Activated T-helper 1 cell treated with anti-CD3 and anti-CD28 coated beads, Interleukin-2, amount 50 U/mL, for 16 hours (primary cell): ENCODE measurements at places on chromosomes 2 and 18.

- DNase-seq = no peak
These were observed 28.1 kb downstream of the EPAS1 start for GRCh38 chr2:46325182-46325928.

- DNase-seq = no peak
These were observed 11.9 kb upstream of the ACTR3 start for GRCh38 chr2:113877711-113878598.

DNA sequence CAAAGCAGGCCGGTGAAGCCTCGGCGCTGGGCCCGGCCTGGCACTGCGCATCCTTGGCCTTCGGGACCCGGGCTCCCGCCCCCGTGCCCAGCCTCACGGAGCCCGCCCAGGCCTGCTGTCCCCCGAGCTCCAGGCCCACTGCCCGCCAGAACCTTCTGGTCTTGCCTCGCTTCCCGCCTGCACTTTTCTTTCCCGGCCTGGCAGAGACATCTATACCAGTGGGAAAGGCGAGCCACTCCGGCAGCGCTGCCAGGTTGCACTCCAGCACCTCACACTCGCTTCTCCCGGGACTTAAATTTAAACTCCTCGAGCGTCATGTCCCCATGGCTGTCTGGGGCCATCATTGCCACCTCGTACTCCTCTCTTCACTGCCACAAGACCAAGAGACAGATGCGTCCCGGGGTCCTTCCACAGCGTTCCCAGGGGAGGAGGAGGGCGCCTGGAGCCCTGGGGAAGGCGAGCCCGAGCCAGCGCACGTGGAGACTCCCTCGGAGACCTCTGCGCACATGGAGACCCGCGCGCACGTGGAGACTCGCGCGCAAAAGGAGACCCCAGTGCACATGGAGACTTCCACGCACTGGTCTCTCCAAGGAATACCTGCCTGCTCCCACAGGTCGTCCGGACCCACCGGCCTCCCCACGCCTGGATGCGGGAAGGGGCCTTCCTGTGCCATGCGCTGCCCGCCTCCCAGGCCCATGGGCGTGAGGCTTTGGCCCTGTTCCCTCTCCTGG is 253.1 kb upstream of the SALL3 start:
- DNase-seq = no peak

DNA sequence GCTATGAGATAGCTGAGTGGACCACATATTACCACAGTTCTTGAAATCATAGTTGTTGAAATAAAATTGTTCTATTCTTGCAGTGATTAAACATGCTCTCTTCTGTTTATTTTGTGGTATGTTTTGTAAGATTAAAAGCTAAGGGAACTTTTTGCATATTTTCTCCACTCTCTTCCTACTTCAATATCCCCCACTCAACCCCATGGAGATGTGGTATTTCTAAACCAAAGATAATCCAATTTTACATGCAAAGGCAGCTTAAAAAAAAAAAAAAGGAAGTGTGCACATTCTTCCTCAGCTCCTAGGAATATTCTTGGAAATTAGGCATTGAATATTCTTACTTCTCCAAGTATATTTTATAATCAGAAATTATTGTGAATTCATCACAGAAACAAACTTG is 15.0 kb upstream of the PAX3 start:
- DNase-seq = no peak

DNA sequence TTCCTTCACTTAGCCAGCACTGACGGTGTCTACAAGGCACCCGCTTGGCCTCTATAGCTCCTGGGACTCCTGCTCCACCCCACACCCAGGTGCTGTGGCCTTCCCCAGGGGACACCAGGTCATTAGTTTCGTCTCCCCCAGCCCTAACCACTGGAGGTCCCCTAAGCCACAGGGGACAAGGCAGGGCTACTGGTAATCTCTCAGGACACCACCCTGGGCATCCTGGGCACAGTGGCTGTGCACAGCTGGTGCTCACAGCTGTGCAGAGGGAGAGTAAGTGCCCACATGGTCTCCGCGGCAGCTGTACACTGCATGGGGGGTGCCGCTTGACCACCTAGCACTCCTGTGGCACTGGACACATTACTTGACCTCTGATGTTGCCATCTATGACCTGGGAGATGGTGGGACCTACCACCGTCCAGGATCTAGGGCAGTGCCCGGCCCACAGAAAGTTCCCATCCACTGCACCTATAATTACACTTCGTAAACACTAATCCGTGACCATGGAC is 134.0 kb downstream of the HDAC4 start:
- no peak for DNase-seq

DNA sequence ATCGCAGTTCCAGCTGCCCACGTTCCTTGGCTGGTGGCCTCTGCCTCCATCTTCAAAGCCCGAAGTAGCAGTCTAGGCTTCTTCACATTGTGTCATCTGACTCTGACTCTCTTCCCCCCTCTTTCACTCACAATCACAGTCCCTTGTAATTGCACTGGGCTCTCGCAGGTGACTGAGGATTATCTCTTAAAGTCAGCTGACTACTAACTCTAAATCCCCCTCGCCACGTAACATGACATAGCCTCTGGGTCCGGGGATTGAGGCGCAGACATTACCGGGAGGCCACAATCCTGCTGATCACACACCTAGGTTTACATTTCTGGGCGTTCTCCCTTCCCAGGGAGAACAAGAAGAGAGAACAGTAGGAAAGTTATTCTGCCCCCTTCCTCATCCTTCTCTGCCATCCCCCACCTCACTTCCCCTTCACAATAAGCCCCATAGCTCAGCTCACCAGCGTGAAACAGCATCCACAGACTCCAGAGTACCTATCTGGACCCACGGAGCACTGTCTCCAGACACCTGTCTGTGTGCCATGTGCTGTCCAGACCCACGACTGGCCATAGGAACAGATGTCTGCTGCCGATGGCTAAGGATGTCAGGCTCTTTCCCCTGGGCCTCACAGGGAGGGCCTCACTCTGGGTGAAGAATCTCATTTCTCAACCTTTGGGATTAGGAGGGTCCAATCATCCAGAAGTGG is 64.3 kb upstream of the FZD7 start:
- no peak for DNase-seq

DNA sequence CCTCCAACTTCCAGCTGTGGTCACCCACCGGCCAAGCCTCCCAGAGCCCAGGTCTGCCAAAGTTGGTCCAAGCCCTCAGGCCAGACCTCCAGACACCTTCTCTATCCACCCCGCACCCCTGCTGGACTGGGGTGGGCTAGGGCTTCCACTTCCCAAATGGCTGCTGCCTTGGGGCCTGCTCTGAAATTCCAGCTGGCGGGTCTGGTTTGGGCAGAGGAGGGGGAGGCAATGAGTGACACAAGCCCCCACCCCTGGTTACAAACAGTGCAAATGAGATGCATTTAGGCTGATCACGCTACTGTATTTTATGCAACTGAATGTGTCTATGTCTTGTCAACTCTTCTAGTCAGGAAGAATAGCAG is 14.6 kb downstream of the POU3F3 start:
- DNase-seq = no peak

DNA sequence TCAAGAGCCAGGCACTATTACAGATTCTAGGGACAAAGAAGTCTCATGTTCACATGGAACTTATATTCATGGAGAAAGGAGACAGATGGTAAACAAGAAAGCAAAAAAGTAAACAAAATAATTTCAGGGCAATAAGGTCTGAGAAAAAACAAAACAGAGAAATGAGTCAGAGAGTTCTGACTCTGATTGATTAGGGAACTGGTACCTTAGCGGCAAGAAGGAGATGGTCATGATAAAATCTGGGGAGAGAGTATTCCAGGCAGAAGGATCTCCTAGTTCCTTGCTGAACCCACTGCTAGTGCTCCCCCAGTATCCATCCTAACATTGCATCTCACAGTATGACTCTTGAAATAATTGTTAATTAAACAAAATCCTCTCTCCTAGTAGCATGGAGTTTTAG is 161.8 kb upstream of the KLF7 start:
- DNase-seq = no peak

- peak; percentile 59 for DNase-seq
These were observed at the start of gene ADRA2B for GRCh38 chr2:96116424-96116878. TSS of gene ADRA2B (minus strand) at chr2:96116571. CDS start at chr2:96116149, 422 bp downstream.

- DNase-seq = no peak
These were observed 989.5 kb upstream of the CNTNAP5 start for GRCh38 chr2:123035541-123035940.

DNA sequence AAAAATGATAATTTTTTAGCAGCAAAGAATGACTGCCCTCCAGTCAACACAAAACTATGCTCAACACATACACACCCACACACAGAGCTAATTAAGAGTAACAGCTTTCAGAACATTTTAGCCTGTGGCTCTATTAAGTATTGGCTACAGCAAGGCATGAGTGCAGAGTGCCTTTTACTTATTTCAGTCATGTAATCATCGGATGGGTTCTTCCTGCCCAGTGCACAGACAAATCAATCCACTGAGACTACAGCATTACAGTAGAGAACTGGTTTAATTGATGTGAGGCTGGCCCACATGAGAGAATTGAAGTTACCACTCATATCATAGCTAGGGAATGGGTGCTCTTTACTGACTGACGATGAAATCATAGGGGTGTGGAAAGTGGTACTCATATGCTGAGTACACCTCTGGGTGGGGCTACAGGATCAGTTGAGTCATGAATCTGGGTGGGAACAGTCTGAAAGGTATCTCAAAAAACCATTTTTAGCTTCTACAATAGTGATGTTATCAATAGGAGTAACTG is 241.0 kb downstream of the FSIP2 start:
- no peak for DNase-seq

DNA sequence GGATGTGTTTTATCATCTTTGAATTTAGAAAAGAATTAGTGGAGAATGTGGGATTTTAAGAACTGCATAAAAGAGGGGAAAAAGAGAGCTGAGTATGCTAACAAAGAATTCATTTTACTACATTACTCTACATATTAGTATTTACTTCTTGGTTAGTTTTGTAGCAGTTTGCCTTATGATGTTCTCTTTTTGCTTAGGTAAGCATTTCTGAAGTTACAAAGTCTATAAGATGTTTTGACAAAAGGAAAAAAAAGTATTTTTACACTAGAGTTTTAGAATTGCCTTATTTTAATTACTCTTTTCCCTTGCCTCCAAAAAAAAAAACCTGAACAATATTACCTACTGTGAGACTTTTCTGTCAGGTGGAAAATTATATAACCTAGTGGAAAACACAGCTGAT is 739.5 kb upstream of the SLC39A10 start:
- DNase-seq = no peak

DNA sequence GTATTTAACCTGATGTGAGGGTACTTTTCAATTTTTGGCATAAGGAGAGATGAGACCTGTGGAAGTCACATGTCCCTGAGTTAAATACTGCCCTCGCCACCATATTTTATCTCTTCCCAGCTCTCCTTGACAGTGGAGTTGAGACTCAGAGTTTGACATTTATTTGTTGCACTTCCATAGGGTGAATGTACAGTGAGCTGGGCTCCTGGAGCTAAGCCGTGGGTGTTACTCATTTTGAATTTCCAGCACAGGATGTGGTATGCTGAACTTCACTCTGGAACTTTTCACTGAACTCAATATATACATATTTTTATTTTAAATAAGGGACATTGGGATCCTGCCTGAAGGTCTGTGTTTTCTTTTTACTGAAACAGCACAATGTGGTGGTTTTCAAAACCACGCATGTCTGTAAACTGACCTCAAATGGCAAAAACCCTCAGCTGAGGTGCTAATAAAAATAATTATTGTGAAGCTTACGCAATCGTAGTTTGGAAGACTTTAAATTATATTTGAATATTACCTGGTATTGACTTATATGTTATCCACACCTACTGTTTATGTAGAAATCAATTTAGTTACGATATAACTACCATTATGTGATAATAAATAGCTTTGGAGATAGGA is 12.1 kb downstream of the RNF144A start:
- DNase-seq = no peak

DNA sequence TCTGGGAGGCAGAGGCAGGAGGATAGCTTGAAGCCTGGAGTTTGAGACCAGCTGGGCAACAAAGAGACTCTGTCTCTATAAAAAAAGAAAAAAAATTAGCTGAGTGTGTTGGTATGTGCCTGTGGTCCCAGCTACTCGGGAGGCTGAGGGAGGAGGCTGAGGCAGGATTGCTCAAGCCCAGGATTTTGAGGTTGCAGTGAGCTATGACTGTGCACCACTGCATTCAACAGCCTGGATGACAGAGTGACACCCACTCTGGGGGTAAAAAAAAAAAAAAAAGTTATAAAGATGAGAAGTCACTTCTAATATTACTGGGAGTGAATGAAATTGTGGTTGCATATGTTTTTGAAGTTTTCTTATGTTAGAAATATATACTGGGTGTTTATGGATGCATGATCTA is 71.6 kb downstream of the C2orf74 start:
- DNase-seq = no peak

GRCh38 chr2:188495969-188496431 is 204.3 kb downstream of the GULP1 start:
- no peak for DNase-seq
